ENCODE measurements at places on chromosomes 1 and 21.

DNA sequence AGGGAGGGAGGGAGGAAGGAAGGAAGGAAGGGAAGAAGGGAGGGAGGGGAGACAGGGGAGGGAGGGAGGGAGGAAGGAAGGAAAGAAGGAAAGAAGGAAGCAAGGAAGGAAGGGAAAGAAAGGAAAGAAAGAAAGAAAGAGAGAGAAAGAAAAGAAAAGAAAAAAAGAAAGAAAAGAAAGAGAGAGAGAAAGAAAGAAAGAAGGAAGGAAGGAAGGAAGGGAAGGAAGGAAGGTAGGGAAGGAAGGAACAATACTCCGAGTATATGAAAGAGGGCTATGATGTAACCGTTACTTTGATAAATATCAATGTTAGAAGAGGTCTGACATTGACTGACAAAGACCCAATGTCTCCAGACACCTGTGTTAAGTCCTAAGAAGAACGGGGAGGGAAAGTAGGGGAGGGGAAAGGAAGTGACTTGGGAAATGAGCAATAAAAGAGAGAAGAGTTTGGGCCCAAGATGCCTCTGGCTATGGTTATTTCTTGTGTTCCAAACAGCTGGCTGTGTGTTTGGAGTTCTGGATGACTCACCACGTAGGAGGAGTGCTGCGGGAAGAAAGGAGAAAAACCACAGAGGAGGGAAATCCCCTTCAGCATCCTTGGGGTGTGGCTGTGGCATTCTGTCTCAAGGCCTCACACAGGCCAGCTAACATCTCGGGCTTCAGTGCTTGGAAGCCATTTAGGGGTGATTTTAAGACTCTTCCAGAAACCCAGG, 37.0 kb upstream of the RXRG start:
- no peak for DNase-seq
- H3K4me1 ChIP-seq, result no peaks in the 10 kb centered on the region
- no peak overlapping the region for H3K27ac ChIP-seq
- no peaks in the 10 kb centered on the region for H3K36me3 ChIP-seq
- peaks cover 14% of the 10 kb centered on the region for H3K27me3 ChIP-seq
- no peak overlapping the region for H3K4me3 ChIP-seq

GRCh38 chr1:69733061-69733460, 165.3 kb downstream of the LRRC7 start:
- no peaks in the 10 kb centered on the region for H3K36me3 ChIP-seq
- no peak overlapping the region for H3K4me3 ChIP-seq
- H3K4me1 ChIP-seq, result no peaks in the 10 kb centered on the region
- DNase-seq, result no peak

GRCh38 chr1:26791148-26791547, 3.4 kb downstream of the PIGV start:
- DNase-seq, result no peak
- peaks cover 30% of the 10 kb centered on the region for H3K4me1 ChIP-seq
- no peak overlapping the region for H3K4me3 ChIP-seq
- H3K27ac ChIP-seq, result no peak overlapping the region
- no peaks in the 10 kb centered on the region for H3K36me3 ChIP-seq

DNA sequence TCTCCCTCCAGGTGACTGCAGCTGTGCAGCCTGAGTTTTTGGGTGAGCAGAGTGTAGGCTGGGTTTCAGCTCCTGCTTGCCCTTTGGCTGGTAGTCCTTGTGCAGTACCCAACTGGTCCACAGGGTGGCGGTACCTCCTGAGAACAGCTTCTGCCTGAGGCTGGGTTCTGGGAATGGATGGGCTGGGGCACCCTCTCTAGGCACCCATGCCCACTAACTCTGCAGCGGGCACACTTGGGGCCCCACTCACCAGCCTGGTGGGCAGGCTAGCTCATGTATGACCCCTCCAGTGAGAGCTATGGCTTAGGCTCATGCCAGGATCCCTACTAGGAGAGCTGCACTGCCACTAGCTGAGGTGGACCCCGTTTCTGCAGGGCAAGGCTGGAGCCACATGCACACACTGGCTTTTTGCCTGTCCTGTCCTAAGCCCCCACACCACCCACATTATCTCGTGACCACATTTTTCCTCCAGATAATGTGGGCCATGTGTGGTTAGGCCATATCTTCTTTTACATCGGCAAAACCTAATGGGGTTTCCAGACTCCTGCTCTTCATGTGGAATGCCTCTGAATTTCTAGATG, 15.5 kb upstream of the GSTM4 start:
- DNase-seq, result peak; percentile 88
- H3K4me1 ChIP-seq, result peaks cover 2% of the 10 kb centered on the region
- no peaks in the 10 kb centered on the region for H3K27me3 ChIP-seq

GRCh38 chr1:231326248-231326647, 11.4 kb downstream of the EXOC8 start:
- no peaks in the 10 kb centered on the region for H3K36me3 ChIP-seq
- DNase-seq, result no peak
- no peak overlapping the region for H3K27ac ChIP-seq
- H3K4me3 ChIP-seq, result no peak overlapping the region

- no peaks in the 10 kb centered on the region for H3K36me3 ChIP-seq
- DNase-seq, result no peak
- H3K27me3 ChIP-seq, result no peaks in the 10 kb centered on the region
- H3K27ac ChIP-seq, result no peak overlapping the region
- H3K4me3 ChIP-seq, result no peak overlapping the region
Observed at GRCh38 chr1:50982611-50983010, 12.6 kb downstream of the CDKN2C start.

DNA sequence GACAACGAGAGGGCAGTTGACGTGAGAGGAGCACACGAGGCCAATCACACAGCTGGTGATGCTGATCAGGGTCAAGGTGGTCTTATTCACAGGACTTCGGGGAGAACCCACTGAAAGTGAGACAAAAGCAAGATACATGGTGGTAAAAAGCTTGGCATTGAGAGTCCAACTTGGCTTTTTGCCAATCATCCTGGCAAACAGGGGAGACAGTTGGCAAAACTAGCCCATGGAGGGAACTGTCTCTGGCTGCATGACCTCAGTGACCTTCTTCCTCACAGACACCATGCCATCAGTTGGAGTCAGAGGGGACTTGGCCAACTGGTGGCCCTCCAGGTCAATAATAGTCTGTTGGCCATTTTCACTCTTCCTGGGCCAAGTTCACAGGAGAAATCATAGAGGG, 139.9 kb downstream of the ASTN1 start:
- no peaks in the 10 kb centered on the region for H3K27me3 ChIP-seq
- H3K27ac ChIP-seq, result no peak overlapping the region
- no peaks in the 10 kb centered on the region for H3K36me3 ChIP-seq
- no peaks in the 10 kb centered on the region for H3K4me1 ChIP-seq

DNA sequence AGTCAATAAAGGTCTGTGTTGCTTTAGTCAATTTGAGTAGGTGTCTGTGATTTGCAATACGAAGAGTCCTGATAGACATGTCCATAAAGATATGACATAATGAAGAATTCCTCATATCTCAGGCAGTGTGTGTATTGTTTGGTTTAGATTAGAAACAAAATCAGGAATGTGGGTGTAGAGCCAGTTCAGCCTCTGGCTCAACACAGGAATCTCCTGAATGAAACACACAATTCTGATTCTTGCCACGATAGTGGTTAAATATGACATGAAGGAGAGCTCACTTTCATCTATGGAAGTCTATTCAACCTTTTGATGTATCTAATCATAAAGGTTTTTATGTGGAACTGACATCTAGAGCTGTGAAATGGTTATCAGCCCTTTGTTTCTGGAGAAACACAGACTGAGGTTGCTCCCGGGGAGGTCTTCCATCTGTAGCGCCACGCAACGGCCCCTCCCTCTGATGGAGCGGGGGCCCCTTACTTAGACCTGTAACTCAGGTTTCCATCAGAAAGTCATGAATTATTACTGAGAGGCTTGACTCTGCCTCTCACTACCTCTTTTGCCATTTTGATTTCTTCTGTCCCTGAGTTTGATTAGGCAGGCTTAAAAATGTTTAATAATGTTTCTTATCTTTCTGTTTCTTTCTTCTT, 19.5 kb downstream of the TSPAN2 start:
- H3K4me1 ChIP-seq, result no peaks in the 10 kb centered on the region
- H3K4me3 ChIP-seq, result no peak overlapping the region
- no peak overlapping the region for H3K27ac ChIP-seq
- DNase-seq, result no peak
- no peaks in the 10 kb centered on the region for H3K36me3 ChIP-seq
- peaks cover 3% of the 10 kb centered on the region for H3K27me3 ChIP-seq

GRCh38 chr1:9289711-9290485, 2.8 kb upstream of the SPSB1 start:
- H3K4me1 ChIP-seq, result peaks cover 32% of the 10 kb centered on the region
- H3K4me3 ChIP-seq, result no peak overlapping the region
- peak; percentile 34 for DNase-seq
- H3K36me3 ChIP-seq, result no peaks in the 10 kb centered on the region

- no peak for DNase-seq
- no peak overlapping the region for H3K4me3 ChIP-seq
- no peaks in the 10 kb centered on the region for H3K27me3 ChIP-seq
- H3K4me1 ChIP-seq, result peaks cover 19% of the 10 kb centered on the region
- no peaks in the 10 kb centered on the region for H3K36me3 ChIP-seq
Observed at GRCh38 chr1:173002891-173003838, 47.6 kb downstream of the TNFSF18 start.

- DNase-seq, result no peak
- no peaks in the 10 kb centered on the region for H3K27me3 ChIP-seq
- no peaks in the 10 kb centered on the region for H3K4me1 ChIP-seq
- no peaks in the 10 kb centered on the region for H3K36me3 ChIP-seq
- no peak overlapping the region for H3K4me3 ChIP-seq
Observed at GRCh38 chr1:182355723-182356098, 35.9 kb downstream of the GLUL start.

DNA sequence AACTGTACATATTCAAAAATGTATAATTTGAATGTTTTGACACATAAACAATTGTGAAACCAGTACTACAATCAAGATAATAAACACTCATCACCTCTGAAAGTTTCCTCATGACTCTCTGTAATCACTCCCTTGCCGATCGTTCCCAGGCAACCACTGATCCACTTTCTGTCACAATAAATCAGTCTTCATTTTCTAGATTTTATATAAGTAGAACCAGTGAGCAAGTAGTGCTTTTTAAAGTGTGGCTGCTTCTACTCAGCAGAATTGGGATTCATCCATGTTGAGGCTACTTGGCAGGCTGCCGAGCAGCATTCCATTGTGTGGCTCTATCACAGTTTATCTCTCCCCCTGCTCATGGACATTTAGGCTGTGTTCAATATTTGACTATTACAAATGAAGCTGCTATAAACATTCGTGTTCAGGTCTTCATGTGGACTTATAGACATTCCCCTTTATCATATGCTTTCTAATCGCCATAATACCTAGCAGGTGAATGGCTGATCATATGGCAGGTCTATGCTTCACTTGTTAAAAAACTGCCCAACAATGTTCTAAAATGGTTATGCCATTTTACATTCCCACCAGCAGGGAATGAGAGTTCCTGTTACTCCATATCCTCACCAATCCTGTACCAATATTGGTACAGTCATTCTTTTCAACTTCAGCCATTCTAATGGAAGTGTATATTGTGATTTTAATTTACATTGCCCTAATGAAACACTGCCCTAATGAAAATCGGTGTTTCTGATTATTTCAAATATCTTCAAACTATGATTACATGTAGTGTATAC, 20.5 kb downstream of the TEX38 start:
- H3K4me1 ChIP-seq, result peaks cover 14% of the 10 kb centered on the region
- no peak overlapping the region for H3K27ac ChIP-seq
- H3K4me3 ChIP-seq, result no peak overlapping the region
- H3K27me3 ChIP-seq, result no peaks in the 10 kb centered on the region

DNA sequence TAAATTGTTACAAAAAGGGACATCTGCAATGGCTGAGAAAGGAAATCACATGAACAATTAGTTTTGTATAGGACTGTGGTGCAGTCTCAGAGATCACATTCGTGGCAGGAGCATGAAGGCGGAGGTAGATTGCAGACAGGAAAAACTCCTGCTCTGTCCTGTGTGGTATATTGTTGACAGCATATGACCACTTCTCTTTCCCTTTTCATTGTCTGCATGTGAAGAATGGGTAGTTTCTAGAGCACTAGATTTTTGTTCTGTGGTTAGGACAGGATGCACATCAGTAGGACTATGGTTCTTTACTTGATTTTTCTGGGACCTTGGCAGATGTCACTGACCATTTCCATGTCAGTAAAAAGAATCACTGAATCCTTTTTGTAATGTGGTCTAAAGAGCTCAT, 625.9 kb upstream of the PKN2 start:
- no peak for DNase-seq
- H3K4me3 ChIP-seq, result no peak overlapping the region
- H3K4me1 ChIP-seq, result no peaks in the 10 kb centered on the region
- H3K36me3 ChIP-seq, result no peaks in the 10 kb centered on the region

DNA sequence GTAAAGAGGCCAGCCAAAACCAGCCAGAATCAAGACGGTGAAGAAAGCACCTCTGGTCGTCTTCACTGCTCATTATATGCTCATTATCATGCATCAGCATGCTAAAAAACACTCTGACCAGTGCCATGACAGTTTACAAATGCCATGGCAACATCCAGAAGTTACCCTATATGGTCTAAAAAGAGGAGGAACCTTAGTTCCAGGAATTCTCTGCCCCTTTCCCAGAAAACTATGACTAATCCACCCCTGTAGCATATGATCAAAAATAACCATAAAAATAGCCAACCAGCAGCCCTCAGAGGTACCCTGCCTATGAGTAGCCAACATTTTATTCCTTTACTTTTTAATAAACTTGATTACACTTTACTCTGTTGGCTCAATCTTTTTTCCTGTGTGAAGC, 34.2 kb upstream of the PBX1 start:
- no peak overlapping the region for H3K27ac ChIP-seq
- H3K4me1 ChIP-seq, result no peaks in the 10 kb centered on the region
- H3K36me3 ChIP-seq, result no peaks in the 10 kb centered on the region
- no peaks in the 10 kb centered on the region for H3K27me3 ChIP-seq
- DNase-seq, result no peak

DNA sequence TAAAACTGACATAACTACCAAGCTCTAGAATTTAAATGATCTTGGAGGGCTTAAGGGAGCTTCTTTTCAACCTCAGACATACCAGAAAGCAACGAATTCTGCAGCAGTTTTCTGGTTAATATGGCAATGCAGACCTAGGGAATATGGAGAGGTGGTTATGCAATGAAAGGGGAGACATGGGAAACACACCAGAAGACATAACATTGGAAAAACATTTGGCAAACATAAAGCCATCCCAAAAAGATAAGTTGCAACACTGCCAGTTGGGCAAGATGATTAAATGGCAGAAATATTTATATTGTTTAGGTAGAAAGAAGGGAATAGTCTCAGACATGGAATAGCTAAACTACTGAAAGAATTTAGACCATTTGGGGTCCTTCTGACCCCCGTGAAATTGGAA, 104.5 kb downstream of the KCNJ6 start:
- H3K27me3 ChIP-seq, result no peaks in the 10 kb centered on the region
- H3K27ac ChIP-seq, result no peak overlapping the region
- H3K4me1 ChIP-seq, result no peaks in the 10 kb centered on the region

GRCh38 chr1:210770396-210770984, 363.5 kb downstream of the KCNH1 start:
- no peaks in the 10 kb centered on the region for H3K4me1 ChIP-seq
- no peak for DNase-seq
- H3K27ac ChIP-seq, result no peak overlapping the region
- H3K4me3 ChIP-seq, result no peak overlapping the region
- no peaks in the 10 kb centered on the region for H3K36me3 ChIP-seq

GRCh38 chr1:58075188-58075578, 471.3 kb downstream of the OMA1 start:
- no peaks in the 10 kb centered on the region for H3K4me1 ChIP-seq
- H3K27ac ChIP-seq, result no peak overlapping the region
- no peaks in the 10 kb centered on the region for H3K27me3 ChIP-seq
- no peaks in the 10 kb centered on the region for H3K36me3 ChIP-seq
- no peak overlapping the region for H3K4me3 ChIP-seq

All from DND-41 (cell line).